SHP77 treated with DMSO at 0.1 percent for 48 hours (cell line): ENCODE measurements at places on chromosomes 12 and 14.

GRCh38 chr14:35480119-35480769 is 53.7 kb upstream of the INSM2 start:
- DNase-seq, result no peak

- DNase-seq, result no peak
These were observed 1.0 kb upstream of the GXYLT1 start for GRCh38 chr12:42145552-42146215.

DNA sequence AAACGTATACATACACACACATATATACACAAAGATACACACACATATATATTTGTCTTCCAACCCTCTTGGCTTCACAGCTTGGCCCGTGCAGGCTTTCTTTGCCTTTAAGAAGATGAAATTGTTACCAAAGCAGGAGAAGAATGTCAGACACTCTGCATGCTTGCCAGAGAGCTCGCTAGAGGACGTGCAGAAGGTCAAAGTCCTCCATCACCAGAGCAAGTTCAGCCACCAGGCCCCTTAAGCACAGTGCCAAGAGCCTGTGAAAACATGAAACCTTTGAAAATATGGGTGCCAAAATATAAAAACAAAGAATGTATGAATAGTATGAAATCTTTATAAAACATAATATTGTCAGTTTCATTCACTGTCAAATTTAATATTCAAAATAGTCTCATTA is 14.9 kb upstream of the MCRS1 start:
- no peak for DNase-seq

GRCh38 chr12:17060260-17060659 is 454.3 kb upstream of the LMO3 start:
- no peak for DNase-seq

GRCh38 chr12:53197011-53197640 is 9.9 kb downstream of the ITGB7 start:
- no peak for DNase-seq

DNA sequence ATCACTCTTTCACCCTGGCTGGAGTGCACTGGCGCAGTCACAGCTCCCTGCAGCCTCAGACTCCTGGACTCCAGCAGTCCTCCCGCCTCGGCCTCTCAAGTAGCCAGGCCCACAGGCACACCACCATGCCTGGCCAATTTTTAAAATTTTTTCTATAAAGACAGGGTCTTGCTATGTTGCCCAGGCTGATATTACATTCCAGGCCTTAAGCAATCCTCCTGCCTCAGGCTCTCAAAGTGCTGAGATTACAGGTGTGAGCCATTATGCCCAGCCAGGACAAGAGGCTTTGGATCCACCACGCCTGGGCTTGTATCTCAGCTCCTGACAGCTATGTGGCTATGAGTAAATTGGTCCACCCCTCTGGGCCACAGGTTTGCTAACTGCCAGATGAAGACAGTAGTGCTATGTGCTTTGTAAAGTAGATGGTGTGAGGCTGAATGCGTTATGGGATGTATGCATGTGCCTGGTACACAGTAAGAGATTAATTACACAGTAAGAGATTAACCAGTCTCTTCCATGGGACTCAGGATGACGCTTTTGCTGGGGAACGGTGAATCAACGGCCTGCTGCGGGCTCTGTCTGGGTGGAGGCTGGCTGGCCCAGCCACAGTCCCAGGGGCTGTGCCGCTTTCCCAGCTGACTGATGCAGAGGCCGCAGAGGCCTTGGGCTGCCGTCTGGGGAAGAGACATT is 53.3 kb upstream of the NCOR2 start:
- DNase-seq, result no peak

DNA sequence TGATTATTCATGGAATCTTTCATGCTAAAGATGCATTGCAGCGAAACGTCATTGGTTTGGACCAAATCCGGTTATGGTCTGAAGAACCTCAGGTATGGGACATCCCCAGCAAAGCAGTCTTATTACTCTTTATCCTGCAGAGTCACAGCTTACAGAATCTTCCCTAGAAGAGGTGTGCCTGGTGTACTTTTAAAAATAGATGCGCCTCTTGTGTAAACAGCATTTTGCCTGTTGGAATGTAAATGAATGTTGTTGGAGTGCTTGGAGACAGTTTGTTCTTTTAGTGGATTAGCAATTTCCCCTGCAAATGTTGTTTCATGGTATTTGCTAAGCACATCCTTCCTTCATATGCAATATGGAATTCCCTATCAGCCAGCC is 242.5 kb downstream of the ZFP36L1 start:
- DNase-seq, result no peak

GRCh38 chr12:60035835-60036234 is 440.0 kb downstream of the SLC16A7 start:
- no peak for DNase-seq

- no peak for DNase-seq
These were observed 605 bp downstream of the ANKRD52 start for GRCh38 chr12:56257491-56258067.

GRCh38 chr12:111064982-111065381 is 144.6 kb upstream of the MYL2 start:
- DNase-seq, result no peak

GRCh38 chr12:76201316-76201715 is 116.8 kb upstream of the NAP1L1 start:
- DNase-seq, result no peak

DNA sequence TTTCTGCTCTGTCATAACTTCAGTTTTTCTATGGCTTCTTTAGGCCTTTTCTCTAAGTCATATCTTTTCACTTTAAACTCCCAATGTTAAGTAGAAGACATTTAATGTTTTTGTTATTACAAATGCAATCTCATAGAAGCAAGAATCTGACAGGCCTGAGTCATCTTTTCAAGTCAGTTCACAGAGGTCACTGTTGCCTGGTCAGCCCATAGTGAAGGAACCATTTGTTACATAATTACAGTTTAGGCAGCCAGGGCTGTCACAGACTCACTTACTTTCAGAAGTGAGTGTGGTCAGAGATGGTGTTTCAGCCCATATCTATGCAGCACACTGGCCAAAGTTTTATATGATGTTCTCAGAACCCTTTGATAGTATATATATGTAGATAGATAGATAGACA is 46.5 kb downstream of the CCER1 start:
- DNase-seq, result no peak

GRCh38 chr12:102406033-102406584 is 74.3 kb downstream of the IGF1 start:
- DNase-seq, result peak; percentile 94

GRCh38 chr12:73951956-73952703 is 585.5 kb upstream of the ATXN7L3B start:
- DNase-seq, result no peak

GRCh38 chr14:55533960-55534359 is 46.0 kb upstream of the KTN1 start:
- no peak for DNase-seq

DNA sequence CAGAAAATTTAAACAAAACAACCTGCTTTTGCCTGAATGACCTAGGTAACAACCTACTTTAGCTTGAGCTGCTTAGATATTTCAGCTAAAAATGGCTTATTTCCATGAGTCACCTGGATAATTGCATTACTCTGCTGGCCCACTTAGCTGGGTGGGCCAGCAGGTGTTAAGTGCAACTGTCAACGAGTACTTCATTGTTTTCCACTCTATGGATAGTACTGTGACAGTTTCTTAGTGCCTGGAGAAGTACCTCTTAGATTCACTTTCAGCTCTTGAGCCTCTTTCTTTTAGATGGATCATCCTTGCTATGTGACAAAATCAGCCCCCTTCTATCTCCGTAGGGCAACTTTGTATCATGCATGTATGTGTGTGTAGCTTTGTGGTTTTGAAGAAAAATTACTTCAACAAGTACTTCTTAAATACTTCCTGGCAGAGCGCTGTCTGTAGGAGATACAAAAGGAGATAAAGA is 368.2 kb upstream of the ATP2B1 start:
- DNase-seq, result no peak

DNA sequence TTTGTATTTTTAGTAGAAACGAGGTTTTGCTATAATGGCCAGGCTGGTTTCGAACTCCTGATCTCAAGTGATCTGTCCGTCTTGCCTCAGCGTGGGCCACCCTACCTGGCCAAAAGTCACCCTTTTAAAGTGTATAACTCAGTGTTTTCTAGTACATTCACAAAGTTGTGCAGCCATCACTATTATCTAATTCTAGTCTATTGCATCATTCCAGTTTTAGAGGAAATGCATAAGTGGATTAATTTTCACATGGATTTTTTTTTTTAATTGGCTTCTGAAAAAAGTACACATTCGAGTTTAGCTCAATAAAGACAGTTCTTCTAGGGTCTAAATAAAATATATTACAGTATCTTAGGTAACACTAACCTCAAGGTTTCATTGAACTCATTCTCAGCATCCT is 3.7 kb downstream of the DEPDC4 start:
- DNase-seq, result no peak

GRCh38 chr12:26065451-26065850 is 59.4 kb downstream of the BHLHE41 start:
- DNase-seq, result no peak

GRCh38 chr12:54134850-54135249 is 53.9 kb downstream of the SMUG1 start:
- DNase-seq, result no peak

- DNase-seq, result no peak
These were observed 109.0 kb upstream of the TMPO start for GRCh38 chr12:98406378-98406777.

GRCh38 chr14:102927346-102927877 is 4.9 kb downstream of the AMN start:
- DNase-seq, result no peak

DNA sequence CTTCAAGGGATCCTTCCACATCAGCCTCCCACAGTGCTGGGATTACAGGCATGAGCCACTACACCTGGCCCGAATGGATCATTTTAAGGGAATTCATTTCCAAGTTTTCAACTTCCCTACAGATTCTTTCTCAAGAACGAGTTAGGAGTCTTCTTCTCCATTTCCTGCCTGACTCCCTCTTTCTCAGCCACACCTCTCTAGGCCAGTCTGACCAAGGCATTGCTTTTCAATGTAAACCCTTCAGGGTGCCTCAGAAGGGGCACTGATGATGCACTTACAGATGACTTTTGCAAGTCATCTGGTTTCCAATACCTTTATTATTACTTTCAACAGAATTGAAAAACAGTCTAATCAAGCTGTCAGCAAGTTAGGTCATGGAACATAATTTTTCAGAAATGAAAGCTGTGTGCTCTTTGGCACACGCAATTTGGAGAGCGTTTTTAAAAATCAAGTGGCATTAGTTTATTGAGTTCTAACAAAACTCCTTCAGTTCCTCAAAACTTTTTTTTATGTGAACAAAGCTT is 47.2 kb downstream of the SVOP start:
- no peak for DNase-seq

DNA sequence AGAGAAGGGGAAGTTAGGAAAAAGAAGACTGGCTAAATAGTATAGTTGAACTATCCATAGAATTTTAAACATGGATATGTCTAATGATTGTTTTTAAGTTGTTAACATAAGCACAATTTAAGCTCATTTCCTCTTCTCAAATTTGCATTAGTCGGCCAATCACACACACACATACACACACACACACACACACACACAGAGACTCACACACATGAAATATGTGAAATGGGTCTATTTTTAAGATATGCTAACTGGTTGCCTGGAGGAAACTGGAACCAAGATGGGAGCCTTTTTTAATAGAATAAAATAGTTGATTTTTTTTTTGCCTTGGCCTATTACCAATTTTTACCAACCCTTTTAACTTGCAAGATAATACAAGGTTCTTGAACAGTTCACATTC is 24.0 kb upstream of the STYK1 start:
- no peak for DNase-seq

DNA sequence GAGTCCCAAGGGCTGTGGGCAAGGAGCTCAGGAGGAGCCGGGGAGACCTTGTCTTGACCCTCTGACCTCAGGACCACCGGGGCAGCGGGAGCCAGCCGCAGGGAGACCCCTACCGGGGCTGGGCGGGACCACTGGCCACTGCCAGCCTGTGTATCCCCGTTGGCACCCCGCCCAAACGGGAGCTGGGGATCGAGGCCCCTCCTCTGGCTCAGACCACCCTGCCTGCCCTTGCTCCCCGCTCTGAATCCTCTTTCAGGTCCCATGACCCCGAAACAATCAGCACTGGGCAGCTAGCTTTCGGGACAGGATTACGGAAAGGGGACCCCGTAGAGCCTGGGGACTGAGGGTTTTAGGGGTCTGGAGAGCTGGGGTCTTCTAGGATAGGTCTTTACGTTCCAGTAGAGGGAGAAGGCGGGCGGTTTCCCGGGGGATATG is 1.3 kb downstream of the GLI1 start:
- no peak for DNase-seq

GRCh38 chr14:72801381-72801812 is 92.5 kb downstream of the DPF3 start:
- no peak for DNase-seq

- no peak for DNase-seq
These were observed at the start of gene PLBD1 for GRCh38 chr12:14567351-14568162. TSS of gene PLBD1 (minus strand) at chr12:14567883. CDS start at chr12:14567696, 187 bp downstream.
